ENCODE measurements at places on chromosomes 5 and 9.
A peak's percentile ranks its signal among the peaks of the same experiment; 100 is the strongest.

DNA sequence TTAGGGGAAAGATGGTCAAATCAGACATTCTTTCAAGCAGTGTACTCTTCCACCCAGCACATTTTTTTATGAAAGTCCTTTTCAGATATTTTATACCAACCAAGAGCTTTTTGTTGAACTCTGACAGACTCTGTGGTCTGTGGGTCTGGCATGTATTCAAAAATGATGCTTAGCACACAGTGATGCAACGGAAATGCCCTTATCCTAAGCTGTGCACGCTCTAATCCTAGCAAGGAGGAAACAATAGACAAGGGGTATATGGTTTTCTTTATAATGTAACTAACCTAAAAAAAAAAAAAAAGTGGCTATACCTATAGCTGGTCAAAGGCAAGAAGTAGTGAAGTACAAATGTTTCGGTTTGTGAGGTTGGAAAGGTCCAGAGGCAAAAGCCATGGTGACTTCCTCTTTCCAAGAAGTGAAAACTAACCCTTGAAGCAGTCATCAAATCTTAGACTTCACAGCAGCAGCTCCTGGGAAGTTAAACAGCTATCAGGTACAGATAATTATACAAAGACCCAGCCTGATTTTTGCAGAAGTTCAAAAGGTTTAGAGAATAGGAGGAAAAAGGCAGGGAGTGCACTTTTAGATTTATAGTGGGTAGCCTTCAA, 82.5 kb downstream of the SEMA6A start:
- peak; percentile 79 for DNase-seq

- DNase-seq, result no peak
Observed at GRCh38 chr5:113044776-113045465, 68.3 kb downstream of the DCP2 start.

DNA sequence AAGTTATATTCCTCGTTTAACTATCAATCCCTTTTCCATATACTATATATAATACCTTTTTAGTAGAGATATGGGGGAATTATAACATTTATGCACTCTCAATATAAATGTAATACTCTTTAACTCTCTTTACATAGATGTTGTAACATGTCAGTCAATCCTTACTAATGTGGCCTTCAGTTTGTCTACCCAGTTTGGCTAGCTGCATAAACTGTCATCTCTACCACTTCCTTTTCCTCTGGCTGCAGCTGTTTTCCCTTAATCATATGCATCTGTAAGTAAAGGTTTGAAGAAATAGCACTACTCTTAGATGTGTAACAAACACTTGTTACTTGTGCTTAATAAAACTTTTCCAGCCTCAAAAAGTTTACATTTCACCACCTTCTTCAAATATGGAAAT, 13.4 kb downstream of the ABHD17B start:
- DNase-seq, result no peak

GRCh38 chr5:1177826-1178528, 23.4 kb upstream of the SLC6A19 start:
- DNase-seq, result no peak

DNA sequence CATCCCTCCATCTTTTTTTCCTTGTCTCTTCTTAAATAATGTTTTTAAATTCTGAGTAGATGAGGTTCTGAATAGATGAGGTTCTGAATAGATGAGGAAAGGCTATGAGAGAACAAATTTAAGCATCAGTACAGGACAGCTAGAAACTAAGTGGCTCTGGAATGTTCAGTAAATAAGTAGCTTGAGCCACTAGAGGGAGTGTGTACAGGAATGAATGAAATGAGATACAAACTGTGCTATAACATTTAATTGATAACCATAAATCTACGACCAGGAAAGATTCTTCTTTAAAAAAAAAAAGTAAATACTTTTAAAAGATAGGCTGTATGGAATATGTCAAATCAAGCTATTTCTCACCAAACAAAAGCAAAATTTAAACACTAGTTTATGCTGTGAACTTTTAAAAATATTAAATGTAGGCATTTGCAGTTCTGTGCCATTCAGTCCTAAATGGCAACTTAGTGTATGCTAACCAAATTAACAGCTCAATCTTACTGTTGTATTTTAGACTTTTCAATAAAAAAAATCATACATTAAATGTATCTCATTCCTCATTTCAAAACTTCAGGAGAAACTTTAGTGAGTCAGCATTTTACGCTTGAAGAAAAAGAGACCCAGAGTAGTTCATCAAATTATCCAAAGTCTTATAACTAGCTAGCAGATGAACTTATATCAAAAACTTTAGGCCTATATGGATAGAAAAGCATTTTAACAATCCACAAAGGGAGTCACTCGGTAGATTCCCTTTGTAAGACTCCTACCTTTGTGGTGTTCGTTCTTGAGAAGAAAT, 70.4 kb upstream of the SNX2 start:
- DNase-seq, result peak; percentile 58

- peak; percentile 65 for DNase-seq
Observed at GRCh38 chr5:10333154-10334006, 20.1 kb upstream of the MARCHF6 start.

- DNase-seq, result no peak
Observed at GRCh38 chr9:122106576-122106975, 13.5 kb upstream of the TTLL11 start.

- peak; percentile 13 for DNase-seq
Observed at GRCh38 chr5:72584466-72584865, 77.3 kb upstream of the ZNF366 start.

DNA sequence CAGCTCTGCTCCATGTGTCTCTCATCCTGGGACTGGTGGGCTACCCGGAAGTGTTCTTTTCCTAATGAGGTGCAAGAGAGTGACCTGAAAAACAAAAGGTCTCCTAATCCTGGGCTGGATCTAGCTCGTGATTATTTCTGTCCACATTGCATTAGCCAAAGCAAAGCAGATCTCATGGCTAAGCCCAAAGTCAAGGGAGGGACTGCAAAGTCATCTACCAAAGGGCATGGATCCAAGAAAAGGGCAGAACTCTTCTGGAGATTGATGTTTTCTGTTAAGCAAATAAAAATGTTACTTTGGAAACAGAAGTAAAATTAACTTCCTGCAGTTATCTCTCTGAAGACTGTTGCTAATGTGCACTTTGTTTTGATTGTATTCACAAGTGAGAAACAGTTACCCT, 225.2 kb downstream of the CFAP90 start:
- no peak for DNase-seq

DNA sequence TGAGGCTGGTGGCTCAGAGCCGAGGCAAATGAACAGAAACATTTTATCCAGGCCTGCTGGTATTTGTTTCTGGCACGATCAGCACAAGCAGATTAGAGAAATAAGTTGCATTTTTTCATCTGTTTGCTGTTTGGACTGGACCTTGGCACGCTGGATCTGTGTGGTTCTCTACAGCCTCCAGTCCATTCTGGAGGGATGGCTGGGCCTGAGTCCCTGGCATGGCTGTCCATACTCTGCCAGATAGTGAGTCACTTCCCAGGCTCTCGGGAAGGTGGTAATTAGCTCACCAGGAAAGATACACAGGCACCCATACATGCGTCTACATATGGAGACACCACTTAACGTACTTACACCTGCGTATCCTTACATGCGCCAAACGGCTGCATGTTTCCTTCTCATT, 78.6 kb downstream of the SPRY4 start:
- peak; percentile 91 for DNase-seq
